ENCODE measurements at places on chromosomes 5 and 9. TPM values are rescaled to one million over a fixed set of nuclear protein-coding genes. Genes with fewer than 3 reads are reported as not detected.

Gene MELK
- 48.1 TPM for total RNA-seq

DNA sequence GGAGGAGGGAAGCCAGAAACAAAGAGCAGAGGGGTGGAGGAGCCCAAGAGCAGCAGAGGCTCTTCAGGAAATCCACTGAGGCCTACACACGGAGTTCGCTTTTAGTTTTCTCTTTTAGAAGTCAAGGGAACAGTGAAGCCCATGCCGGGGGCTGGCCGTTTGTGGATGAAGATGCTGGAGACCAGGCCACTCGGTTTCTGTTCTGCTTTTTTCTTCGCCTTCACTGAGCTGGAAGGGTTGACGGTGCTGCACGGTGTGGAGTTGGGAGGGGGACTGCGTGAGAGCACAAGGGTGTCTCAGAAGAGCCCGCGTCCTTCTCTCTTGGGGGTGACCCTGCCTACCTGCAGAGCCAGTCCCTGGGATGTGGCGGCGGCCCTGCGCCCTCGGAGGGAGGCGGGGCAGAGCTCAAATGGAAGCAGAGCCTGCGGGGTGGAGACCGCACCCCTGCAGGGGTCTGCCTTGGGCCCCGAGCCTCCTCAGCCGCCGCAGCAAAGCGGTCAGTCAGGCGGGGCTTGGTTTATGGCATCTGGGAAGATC lies 68.5 kb upstream of the CACNA1B start:
- DNase-seq, result no peak

GRCh38 chr5:2894316-2894715 lies 142.8 kb upstream of the IRX2 start:
- no peak for DNase-seq

Gene SPINK13
- total RNA-seq, result not detected

DNA sequence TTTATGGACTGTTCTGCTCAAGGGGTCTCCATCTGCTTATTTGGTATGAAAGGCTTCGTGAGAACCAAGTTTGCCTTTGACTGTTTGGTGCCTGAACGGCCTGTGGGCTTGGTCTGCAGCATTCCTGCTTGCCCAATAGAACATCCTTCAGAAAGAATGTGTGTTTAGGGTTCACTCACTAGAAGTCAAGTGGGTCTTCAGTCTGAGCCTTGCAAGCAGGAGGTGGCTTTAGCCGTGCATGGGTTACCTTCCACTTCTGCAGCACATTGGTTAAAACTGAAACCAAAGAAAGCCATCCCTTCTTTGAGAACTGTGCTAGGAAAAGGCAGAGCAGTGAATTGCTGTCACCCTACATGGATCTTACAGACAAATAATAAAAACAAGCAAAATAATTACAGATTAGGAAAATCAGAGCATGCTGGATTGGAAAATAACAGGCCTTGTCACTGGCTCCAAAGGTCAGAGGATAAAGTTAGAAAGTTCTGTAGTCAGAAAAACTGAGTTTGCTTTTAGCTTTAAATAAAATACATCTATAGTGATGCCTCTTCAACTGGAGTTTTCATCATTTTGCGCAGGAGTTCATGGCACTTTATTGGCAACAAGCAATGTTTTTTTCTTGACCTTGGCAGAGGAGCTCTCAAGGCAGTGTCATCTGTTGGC lies 16.6 kb downstream of the WWC1 start:
- DNase-seq, result no peak

DNA sequence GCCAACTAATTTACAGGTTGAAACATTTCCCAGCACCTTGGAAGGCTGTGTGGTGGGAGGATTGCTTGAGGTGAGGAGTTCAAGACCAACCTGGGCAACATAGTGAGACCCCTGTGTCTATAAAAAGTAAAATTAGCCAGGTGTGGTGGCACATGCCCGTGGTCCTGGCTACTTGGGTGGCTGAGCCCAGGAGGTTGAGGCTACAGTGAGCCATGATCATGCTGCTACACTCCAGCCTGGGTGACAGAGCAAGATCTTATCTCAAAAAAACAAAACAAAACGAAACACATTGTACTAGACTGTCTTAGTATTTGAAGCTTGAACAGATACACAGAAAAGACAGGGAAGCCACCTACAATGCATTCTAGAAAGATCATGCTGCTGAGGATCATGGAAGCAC lies 2.8 kb upstream of the HSDL2 start:
- DNase-seq, result no peak

Gene IL3
- total RNA-seq, result not detected

DNA sequence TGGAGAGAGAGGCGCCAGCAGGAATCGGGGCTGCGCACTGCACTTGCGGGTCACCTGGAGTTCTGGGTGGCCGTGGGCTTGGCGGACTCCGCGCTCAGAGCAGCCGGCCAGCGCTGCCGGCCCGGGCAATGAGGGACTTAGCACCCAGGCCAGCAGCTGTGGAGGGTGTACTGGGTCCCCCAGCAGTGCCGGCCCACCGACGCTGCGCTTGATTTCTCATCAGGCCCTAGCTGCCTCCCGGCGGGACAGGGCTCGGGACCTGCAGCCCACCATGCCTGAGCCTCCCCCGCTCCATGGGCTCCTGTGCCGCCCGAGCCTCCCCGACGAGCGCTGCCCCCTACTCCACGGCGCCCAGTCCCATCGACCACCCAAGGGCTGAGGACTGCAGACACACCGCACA lies 325.6 kb downstream of the ACTL7B start:
- no peak for DNase-seq

DNA sequence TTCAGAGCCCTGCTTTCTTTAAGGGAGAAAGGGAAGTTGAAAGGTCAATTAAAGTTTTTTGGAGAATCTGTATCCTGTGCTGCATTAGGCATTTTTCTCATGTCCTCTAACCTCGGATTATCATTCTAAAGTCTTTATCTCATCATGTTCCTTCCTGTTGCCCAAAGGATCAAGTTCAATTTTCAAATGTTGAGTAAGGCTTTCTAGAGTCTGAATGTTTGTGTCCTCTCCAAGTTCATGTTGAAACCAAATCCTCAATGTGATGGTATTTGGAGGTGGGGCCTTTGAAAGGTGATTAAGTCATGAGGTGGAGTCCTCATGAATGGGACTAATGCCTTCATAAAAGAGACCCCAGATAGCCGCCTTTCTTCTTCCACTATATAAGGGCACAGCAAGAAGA lies 20.2 kb upstream of the TNC start:
- no peak for DNase-seq

Measured in PC-9 (cell line).